Occipital lobe (tissue), 3 donors: ENCODE measurements at places on chromosomes 6 and 20.

DNA sequence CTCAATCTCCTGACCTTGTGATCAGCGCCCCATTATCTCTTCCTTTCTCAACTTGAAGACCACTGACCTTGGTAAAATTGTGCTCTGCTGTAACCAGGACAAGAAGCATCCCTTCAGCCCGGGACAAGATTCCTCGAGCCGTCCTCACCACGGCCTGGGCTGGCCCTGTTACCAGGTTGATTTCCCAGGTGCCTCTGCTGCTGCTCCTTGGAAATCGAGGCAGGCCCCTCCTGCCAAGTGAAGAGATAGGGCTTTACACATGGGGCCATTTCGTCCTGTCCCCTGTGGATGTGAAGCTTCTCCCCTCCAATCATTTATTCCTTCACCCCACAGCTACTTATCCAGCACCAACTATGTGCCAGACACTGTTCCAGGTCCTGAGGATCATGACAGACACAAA is 21.5 kb downstream of the RAB44 start:
- DNase-seq = no peak

DNA sequence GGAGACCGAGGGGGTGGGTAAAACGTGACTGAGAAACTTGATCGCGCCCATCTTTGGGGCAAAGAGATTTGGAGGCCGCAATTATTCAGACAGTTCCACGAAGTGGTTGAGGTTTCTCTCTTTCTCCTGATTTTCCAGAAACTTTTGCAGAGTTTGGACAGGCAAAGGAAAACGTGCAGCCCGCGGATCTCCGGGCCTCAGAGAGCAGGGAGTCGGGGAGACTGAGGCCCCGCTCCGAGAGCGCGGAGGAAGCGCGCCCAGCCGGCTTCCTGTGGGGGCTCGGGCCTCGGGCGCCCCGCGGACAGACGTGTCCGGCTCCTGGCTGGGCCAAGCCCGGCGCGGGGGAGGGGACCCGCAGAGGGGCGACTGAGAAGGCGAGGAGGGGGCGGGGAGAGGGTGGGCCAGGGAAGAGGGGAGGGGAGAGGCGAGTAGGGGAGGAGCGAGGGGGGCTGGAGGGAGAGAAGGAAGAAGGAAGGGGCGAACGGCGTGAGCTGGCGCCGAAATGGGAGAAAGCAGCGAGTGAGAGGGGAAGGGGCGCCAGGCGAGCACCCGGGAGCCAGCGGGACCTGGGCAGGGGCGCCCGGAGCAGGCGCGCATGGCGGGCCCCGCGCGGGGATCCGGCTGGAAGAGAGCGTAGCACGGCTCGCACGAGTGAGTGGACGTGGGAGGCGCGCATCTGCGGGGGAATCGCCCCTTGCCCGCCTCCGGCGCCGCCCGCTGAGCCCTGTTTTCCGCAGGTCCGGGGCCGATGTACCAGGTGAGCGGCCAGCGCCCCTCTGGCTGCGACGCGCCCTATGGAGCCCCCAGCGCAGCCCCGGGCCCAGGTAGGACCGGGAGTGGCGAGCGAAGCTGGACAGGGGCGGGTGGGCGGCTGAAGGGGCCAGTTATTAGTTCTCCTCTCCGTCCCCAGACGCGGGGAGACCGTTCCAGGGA is at the start of gene MDFI:
Gene MDFI (plus strand): TSS at position 467 of the 933 bp plus-strand sequence. CDS start 282 bp downstream, at position 749.
- no peak for DNase-seq

- no peak for DNase-seq
Observed at GRCh38 chr6:93376026-93376540, 43.3 kb downstream of the EPHA7 start.

DNA sequence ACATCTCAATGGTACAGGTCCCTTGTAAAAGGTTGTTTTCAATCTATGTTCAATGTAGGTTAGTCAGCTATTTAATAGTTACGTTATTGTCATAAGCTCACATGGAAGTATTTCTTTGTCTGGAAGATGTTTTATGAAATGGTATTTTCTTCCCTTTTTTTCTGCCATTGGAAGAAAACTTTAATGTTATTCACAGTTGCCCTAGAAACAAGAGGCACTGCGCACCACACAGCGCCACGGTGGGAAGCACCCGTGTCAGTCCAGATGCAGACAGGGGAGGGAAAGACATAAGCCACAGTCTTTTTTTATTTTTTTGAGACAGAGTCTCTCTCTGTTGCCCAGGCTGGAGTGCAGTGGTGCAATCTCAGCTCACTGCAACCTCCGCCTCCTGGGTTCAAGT is 82.1 kb downstream of the GCNT2 start:
- no peak for DNase-seq

GRCh38 chr20:51800060-51800871 is 2.1 kb downstream of the SALL4 start:
- no peak for DNase-seq

DNA sequence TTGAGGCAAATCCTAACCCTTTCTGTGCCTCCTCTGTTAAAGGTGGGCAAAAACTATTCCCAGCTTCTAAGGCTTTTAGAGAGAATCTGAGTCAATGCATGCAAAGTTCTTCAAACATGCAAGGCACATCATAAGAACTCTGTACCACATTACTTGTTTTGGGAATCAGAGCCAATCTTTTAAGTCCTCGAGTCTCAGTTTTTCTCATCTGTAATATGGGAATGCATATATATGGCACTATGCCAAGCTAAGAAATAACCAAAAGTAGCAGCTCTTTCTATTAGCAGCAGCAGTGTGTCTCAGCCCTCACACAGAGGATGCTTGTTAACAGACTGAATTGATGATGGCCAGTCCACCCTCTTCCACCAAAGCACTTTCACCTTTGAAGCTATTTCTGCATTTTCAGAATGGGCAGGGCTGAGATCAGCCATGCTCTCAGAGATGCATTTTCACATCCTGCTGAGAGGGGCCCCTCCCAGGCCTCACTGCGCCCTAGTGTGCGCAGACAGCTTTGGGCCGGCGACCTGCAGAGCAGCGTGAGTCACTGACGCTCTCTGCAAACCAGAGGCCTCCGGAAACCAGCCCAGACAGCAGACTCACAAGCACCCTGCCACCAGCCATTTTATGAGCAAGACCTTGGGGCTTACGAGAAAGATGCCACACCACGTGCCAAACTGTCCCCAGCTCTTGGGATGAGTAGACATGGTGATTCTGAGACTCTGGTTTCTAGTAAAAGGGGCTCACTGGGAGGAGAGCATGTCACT is 138.0 kb downstream of the NFATC2 start:
- no peak for DNase-seq

GRCh38 chr6:170407200-170407599 is 100.6 kb downstream of the FAM120B start:
- no peak for DNase-seq

DNA sequence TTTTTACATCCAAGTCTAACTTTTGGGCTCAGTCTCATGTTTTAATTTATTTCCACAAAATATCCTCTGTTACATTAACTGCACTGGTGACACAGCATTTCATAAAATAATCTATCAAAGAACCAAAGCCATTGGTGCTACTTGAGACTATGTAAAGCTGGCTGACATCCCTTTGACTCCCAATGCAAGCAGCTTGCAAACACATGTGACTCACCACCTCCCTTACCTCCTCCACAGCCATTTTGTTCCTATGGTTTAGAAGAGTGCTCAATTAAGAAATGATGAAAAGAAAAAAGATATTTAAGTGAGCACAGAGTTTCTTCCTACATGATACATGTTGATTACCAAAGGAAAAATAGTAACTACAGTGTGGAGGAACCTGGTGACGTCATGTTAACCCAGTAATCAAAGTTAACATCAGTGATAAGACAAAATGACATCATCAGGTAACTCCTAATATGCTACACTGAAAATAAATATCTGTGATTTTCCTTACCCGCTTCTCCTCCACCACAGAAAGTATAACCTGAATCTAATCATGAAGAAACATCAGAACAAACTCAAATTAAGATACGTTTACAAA is 53.3 kb upstream of the LGSN start:
- DNase-seq = no peak

DNA sequence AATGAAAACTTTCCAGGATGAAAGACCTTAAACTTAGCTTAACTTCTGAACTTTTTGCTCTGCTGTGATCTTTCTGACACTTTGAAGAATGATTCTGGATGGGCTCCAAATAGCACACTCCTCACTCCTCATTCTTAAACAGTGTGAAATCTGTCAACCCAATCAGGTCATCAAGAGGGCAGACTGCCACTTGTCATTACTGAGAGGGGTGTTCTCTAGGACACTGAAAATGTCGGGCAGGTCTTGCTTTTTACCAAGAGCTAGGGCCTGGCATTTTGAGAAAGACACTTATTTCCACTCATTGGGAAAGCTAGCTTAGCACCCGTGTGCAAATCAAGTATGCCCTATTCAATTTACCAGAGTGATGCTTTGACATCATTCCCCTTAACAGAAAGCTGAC is 122.2 kb downstream of the MTFR2 start:
- no peak for DNase-seq

DNA sequence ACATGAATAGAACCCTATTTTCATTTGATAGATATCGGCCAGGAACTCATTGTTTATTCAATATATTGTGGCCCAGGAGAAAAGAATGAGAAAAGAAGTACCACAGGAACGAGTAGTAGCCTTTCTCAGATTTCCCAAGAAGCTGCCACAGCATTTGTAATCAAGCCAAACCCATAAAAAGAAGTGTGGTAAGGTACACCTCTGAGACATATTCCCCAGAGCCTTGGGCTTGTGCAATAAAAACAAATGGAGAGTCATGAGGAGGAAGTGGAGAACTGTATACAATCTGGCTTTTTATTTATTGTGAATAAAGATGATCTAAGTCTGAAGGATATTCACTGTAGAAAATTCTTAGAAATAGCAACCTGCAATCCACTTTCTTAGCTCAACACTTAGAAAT is 36.7 kb downstream of the KIF6 start:
- no peak for DNase-seq

GRCh38 chr6:151317103-151317994 is 74.0 kb downstream of the ZBTB2 start:
- no peak for DNase-seq

DNA sequence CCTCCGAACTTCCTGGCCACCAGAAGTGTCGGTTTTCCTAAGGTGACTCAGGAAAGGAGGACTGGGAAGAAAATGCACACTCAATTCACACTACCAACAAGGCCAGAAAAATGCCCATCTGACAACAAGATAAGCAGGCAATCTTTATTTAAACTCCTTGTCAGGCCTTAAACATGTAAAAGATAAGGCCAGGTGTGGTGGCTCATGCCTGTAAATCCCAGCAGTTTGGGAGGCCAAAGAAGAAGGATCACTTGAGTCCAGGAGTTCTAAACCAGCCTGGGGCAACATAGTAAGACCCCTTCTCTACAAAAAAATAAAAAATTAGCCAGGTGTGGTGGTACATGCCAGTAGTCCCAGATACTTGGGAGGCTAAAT is 7.6 kb upstream of the ID1 start:
- DNase-seq = no peak

GRCh38 chr6:74585753-74586152 is 620.1 kb downstream of the COL12A1 start:
- no peak for DNase-seq

DNA sequence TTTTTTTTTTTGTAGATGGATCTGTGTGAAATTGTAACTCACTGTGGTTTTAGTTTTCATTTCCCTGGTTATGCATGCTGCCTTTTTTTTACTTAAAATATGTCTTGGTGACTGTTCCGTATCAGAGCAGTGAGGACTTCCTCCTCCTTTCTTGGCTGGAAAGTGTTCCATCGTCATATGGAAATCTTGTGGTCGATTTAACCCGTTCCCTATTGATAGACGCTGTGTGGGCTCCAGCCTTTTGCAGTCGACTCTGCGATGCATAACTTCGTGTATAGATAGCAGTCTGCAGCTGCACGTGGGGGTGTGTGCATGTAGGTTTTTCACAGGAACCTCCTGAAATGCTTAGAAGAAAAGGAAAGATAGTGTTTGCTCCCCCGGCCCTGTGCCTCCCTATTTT is 28.1 kb upstream of the PNPLA1 start:
- DNase-seq = peak; percentile 26

DNA sequence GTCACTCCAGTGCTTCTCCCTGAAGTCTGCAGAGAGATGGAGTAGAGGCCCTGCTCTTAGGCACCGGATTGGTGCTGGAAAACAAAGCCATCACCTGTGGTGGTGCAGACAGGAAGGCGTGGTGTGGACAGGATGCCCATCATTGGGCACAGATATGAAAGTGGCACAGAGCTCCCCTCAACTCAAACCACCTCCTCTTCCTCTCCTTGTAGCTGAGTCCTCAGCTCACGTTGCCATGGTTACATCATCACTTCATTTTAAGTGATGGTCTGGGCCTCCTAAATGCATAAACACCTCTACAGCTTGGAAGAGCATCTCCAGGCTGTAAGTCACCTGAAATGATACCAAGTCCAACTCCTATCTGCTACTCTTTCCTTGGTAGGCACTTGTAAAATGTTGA is 8.0 kb upstream of the RTF2 start:
- no peak for DNase-seq

DNA sequence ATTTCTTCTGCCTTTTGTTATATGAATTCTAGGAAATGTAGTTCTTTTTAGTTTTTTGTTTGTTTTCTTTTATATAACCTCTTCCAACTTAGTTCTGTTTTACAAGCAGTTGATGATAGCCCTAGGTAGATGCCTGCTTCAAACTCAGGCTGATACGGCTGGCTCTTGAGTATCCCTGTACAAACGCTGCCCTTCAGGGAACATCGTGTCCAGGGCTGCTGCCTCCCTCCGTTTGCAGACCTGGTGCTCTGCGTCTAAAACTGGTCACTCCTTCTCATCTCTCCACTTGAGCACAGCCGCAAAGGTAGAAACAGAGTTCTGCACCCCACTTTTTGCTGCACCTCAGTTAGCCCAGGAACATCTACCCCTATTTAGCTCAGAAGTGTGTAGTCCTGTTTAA is 310.1 kb downstream of the PRL start:
- DNase-seq = no peak

GRCh38 chr6:170130201-170130621 is 160.7 kb downstream of the DLL1 start:
- no peak for DNase-seq

DNA sequence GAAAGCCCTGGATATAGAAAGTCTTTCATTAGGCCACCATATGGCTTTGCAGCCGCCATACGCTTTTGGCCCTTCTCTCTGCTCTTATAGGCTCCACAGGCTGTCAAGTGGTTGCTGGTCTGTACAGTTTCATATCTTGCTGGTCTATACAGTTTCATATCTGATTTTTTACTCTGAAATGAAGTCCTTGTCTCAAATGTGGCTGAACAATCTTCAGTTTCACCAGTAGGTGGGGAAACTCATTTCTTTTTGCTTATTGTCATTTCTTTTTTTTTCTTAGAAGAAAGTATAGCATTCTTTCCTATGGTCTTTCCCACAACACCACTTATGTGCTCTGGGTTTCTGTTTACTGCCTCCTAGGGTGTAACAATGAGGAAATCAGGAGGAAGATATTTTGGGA is 771.4 kb upstream of the MMS22L start:
- no peak for DNase-seq

- no peak for DNase-seq
Observed at GRCh38 chr20:36113036-36113435, 41.5 kb upstream of the EPB41L1 start.
